ENCODE measurements at places on chromosomes 2 and 18. TPM values are rescaled to one million over a fixed set of nuclear protein-coding genes. Genes with fewer than 3 reads are reported as not detected.

The ESPNL gene
- total RNA-seq = 0.61 TPM

DNA sequence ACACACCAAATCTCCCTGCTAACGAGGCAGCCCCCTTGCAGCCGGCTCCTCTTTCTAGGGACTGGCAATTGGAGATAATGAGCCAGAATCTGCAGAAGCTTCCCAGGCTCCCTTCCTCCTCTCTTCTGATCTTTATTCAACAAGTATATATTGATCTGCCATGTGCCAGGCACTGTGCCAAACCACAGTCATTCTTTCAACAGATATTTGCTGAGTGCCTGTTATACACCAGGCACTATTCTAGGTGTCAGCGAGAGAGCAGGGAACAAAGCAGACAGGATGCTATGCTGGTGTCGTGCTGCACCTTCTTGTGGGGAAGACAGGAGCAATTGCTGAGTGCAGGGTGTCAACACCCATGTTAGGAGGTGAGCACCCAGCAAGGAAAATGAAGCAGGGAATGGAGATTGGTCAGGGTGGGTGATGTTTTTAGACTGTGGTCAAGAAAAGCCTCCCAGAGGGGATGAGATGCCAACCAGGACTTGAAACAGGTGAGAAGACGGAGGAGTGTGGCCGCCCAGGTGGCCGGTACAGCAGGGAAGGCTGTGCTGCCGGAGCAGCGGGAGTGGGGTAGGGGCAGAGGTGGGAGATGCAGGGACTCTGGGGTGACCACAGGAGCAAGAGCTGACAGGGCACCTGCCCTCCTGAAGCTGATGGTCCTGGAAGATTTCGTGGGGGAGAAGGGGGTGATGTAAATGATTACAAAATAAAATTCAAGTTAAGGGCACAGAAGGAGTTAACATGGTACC lies 307.6 kb upstream of the RAB12 start:
- no peaks in the 10 kb centered on the region for H3K36me3 ChIP-seq
- DNase-seq = peak; percentile 75
- no peak overlapping the region for H3K27ac ChIP-seq

DNA sequence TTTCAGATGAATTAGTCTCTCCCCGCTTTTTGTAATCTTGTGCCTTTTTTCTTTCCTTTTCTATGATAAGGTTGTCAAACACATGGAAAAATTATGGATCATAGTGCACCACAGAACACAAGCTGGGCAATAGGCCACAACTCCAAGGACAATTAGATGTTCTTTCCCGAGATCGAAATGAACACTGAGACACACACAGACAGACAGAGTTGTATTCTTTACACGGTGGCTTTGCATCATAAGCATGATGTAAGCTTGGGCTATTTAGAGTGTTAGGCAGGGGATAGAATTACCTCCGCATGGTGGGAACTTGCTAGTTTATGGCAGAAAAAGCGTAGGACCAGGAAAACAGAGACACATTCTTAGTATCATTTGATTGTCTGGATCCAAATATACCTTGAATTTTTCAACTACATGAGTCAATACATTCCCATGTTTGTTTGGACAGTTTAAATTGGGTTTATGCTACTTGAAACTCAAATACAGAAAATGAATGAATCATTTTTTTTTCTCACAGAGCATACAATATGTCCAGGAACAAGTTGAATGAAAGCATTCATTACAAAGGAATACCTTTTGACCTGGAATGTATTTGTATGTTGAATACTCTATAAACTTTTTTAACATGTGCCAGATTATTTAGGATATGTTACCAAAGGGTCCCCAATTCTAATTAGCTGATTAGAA lies 1611.5 kb upstream of the TMEFF2 start:
- H3K4me1 ChIP-seq = peaks cover 6% of the 10 kb centered on the region
- H3K27ac ChIP-seq = no peak overlapping the region
- DNase-seq = no peak
- H3K36me3 ChIP-seq = no peaks in the 10 kb centered on the region
- no peak overlapping the region for H3K4me3 ChIP-seq

DNA sequence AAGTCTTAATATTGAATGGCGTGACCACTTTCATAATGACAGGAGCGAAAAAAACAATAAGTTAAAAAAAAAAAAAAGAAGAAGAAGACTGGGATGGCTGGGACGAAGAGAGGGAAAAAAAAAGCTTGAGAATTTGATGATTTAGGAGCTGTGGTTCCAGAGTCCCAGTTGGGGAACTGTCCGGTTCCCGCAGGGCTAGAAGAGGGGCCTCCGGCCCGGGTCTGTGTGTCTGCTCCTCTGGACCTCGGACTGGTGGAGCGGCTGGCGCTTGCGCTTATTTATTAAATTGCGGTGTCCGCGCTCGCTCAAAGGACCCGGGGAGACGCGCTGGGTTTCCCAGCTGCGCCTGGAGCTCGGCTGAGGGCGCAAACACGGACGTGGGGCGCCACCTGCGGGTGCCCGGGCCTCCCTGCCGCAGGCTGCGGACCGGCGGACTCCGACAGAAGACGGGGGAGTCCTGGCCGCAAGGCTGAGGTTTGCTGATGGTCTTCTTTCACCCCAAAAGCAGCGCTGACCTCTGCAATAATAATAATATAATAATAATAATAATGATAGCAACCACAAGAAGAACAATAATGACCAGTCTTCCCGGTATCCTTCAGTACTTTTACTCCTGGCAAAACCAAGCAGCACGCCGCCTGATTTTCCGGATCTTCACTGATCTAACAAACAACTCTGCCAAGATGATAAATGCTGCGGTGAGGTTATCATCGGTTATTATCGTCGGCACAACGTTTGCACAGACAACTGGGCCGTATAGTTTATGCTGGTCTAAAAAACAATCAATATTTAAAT lies at the start of gene CBLN2:
CBLN2 (minus strand) TSS at position 251 of the 795 bp plus-strand sequence. CDS start 2,182 bp downstream, outside the sequence.
- H3K27ac ChIP-seq = no peak within 1 kb of the TSS
- peak within 1 kb of the TSS; percentile 60 for H3K4me3 ChIP-seq
- no peaks in the 10 kb centered on the region for H3K27me3 ChIP-seq
- H3K36me3 ChIP-seq = peaks cover 7% of the 10 kb centered on the region
- peak; percentile 89 for DNase-seq

GRCh38 chr2:102271844-102272243 lies 39.5 kb upstream of the IL1RL1 start:
- no peaks in the 10 kb centered on the region for H3K36me3 ChIP-seq
- DNase-seq = no peak
- H3K4me1 ChIP-seq = no peaks in the 10 kb centered on the region
- peaks cover 41% of the 10 kb centered on the region for H3K27me3 ChIP-seq
- no peak overlapping the region for H3K4me3 ChIP-seq
- no peak overlapping the region for H3K27ac ChIP-seq

GRCh38 chr18:57436191-57436964 lies 1.2 kb downstream of the ONECUT2 start:
- peak overlapping the region; percentile 79 for H3K27ac ChIP-seq
- peak overlapping the region; percentile 96 for H3K4me3 ChIP-seq
- H3K4me1 ChIP-seq = peaks cover 2% of the 10 kb centered on the region

The KYNU gene
- total RNA-seq = 64.2 TPM

DNA sequence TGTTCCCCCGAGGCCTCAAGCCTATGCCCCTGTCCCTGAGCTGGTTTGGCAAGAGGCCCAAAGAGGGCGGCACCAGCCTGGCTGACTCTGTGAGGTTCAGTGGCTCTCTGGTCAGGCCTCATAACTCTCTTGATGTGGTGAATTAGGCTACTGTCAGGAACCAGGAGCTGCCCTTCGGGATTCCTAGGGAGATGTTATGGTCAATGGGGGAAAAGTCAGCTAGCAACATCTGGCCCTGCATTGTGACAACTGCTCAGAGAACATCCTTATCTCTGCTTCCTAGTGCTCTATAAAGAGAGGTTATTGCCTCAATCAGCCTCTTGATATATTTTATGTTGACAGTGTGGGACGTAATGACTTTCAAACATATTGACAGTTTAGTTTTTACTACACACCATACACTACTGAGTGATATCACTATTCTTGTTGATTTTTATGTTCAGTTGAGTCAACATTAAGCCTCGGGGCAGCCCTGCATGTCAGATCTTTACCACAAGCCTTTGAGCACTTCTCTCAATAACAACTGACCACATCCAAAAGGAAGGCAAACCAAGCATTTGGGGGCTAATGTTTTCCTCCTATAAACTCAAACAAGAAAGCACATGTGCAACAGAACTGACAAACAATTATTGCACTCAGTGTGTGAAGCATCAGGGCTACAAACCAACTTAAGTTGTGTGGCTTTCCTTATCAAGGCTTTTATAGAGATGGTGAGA lies 448.3 kb upstream of the SLC14A2 start:
- peaks cover 4% of the 10 kb centered on the region for H3K36me3 ChIP-seq
- H3K4me3 ChIP-seq = no peak overlapping the region
- peak; percentile 56 for DNase-seq
- peaks cover 42% of the 10 kb centered on the region for H3K4me1 ChIP-seq
